ACHN (cell line): ENCODE measurements at places on chromosomes 13 and 19.
A peak's percentile ranks its signal among the peaks of the same experiment; 100 is the strongest.

- DNase-seq = no peak
Observed at GRCh38 chr19:57675881-57676280, 5.9 kb upstream of the ZNF551 start.

DNA sequence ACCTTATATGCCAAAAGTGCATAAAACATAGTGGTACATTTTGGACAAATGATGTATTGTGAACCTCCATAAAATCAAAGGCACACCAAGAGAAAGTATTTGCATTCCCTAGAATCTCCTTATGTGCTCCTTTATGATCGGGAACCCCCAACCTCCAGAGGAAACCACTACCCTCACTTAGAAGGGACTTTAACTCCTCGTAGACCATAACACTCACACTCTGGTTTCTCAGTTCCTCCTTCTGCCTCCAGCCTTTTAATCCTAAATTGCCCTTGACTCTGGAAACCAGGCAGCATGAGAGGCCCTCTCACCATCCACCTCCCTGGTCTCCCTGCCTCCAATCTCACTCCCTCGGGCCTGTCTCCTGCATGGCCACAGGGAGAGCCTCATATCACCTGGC is 9.8 kb upstream of the KCNN4 start:
- DNase-seq = no peak

DNA sequence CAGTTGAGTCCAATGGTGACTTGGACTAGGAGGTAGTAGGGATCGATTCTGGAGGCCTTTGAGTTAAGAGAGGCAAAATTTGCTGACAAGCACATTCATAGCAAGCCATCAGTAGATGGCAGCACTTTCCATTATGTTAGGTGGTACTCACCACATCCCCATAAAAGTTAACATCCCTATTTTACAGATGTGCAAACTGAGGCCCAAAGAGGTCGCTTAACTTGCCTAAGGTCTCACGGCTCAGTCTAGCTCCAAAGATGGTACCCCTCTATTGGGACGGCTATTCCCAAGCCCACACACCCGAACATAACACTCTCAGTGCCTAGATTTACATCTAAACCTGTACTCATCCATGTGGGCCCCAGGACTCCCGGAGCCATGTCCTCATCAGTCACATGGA is 21.5 kb upstream of the FOSB start:
- peak; percentile 58 for DNase-seq

GRCh38 chr13:74027161-74027779 is 106.9 kb downstream of the KLF12 start:
- no peak for DNase-seq

GRCh38 chr19:38386971-38387549 is 774 bp downstream of the GGN start:
- DNase-seq = no peak

GRCh38 chr13:75437582-75438318 is 44.2 kb downstream of the TBC1D4 start:
- no peak for DNase-seq

DNA sequence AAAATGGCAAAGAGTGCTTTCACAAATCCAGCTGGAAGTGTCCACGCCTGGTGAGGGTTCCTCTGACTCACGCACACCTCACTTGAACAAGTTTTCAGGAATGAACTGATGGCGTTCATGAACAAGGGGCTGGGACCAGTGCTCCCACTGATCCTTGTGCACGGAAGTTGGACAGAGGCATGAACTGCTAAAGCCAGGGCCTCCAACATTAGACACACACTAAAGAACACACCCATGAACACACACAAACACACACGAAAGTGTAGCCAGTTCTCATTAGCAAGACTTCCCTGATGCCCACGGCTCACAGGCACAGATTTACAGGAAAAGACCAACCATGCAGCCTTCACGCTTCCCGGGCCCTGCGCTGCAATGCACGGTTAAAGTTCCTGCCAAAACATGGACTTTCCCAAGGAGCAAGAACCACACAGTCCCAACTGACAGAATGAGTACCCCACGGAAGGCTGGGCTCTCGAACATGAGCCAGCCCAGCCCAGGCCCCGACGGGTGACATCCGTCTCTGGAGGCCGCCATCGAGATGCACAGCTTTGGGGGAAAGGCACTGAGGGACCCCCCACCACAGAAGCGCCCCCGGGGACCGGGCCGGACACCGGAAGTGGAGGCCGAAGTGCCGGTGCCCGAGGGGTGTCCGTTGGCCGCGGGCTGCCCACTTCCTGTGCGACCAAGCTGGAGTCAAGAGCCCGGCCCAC is 808 bp downstream of the DNMT1 start:
- peak; percentile 62 for DNase-seq

DNA sequence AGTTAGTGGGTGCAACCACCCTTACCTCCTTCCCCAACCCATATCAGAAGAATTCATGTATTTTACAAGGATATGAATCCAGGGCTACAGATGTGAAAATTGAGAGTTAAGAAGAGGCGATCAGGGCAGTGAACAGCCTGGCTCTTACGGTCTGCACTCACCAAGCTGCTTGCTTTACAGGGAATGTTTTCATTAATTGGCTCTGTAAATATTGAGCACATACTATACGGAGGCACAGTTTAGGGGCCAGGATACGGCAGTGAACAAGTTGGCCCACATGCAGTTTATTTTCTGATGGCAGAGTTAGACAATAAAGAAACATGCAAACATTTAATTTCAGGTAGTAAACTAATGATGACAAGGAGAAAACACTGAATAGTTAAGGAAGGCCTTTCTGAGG is 6.4 kb downstream of the POLR1D start:
- DNase-seq = no peak

- no peak for DNase-seq
Observed at GRCh38 chr19:53549340-53549739, 11.4 kb downstream of the ZNF331 start.

DNA sequence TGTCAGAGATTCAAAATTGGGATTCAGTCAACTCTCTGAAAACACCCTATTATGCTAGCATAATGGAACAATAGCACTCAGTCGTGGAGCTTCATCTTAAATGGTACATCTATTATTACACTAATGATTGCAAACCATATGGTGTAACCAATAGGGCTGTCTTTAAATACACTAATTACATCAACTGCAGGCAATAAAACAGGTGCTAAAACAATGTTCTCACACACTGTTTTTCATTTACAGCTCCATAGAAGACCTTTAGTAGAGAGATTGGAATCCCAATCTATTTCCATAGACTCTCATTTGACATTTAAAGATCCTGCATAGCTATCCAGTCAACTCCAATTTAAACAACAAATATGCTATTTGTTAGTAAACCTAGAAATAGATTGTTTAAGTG is 1917.4 kb downstream of the OLFM4 start:
- no peak for DNase-seq

GRCh38 chr19:42018503-42019193 is 24.6 kb upstream of the ATP1A3 start:
- DNase-seq = no peak

DNA sequence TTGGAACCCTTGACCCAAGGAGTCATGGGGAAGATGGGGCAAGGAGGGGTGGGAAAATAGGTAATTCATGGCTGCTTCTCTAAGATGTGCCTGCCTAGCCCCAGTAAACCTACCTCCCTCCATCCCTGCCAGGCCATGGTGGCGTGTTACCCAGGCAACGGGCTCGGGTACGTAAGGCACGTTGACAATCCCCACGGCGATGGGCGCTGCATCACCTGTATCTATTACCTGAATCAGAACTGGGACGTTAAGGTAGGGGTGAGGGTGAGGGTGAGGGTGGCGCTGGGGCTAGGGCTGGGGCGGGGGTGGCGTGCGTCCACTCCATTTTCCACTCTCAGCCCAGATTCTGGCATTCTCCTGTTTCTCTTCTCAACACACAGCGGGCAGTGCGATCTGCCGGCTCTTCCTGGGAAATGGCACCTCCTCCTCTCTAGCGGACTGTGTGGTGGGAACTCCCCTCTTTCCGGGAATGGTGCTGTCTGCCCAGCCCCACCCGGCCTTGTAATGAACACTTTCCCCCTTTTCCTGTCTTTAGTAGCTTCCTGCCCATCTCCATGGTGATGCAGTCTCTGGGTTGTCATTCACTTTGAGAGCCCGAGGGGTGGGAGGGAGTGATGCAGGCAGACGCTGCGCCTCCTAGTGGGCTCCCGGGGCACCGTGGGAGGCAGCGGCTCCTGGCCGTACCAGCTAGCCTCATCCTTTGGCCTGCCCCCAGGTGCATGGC is 7.6 kb downstream of the EGLN2 start:
- peak; percentile 79 for DNase-seq

GRCh38 chr19:54937926-54938325 is 9.4 kb downstream of the NLRP7 start:
- no peak for DNase-seq

GRCh38 chr13:43725460-43725859 is 61.3 kb downstream of the ENOX1 start:
- DNase-seq = no peak

DNA sequence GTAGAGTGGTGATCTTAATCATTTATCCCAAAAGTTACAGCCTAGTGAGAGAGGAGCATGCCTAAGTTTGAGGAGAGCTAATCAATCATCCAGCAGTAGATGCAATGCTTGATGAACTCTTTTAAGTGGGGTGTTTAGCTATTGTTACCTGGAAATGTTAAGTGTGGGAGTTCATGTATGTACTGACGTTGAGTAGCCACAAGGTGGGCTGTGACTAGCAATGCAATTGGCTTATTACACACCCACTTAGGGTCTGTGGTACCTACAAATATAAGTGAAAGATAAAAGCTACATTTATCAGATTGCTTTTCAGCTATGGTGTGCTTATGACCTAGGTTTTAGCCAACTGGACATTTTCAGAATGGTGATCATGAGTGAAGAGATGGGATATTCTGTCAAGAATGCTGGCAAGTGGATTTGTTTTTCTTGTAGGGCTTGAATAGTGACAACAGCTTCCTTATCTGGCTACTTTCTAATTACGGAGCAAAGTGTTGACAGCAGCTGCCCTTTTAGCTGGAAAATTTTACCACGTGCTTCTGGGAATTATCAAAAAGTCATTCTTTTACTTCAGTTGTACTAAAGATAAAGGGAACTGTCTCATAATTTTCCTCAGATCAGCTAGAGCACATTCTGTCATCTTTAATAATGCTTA is 170.6 kb downstream of the POSTN start:
- DNase-seq = no peak

DNA sequence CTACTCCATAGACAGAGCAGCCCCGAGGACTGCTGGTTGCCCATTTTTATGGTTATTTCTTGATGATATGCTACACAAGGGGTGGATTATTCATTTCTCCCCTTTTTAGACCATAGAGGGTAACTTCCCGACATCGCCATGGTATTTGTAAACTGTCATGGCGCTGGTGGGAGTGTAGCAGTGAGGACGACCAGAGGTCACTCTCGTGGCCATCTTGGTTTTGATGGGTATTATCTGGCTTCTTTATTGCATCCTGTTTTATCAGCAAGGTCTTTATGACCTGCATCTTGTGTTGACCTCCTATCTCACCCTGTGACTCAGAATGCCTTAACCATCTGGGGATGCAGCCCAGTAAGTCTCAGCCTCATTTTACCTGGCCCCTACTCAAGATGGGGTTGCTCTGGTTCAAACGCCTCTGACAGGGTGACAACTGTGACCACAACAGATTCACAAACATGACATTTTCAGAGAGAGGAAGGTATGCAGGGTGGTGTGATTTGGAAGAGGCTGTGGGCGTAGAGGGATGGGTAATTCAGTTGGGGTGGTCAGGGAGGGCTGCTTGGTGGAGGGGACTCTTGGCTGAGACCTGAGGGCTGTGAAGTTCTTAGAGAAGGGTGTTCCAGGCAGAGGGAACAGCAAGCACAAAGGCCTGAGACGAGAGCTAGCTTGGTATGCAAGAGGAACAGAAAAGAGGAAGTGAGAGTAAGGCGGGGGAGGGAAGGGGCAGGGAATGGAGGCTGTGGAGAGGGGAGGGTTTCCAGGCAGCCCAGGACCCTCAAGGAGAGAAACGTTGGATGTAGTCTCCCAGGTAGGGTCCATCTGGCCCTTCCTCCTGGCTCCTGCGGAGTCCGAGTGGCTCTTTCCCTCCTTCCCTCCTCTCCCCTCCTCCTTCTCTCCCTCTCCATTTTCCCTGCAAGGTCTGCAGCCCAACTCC is 23.5 kb downstream of the FAM187B start:
- DNase-seq = no peak

DNA sequence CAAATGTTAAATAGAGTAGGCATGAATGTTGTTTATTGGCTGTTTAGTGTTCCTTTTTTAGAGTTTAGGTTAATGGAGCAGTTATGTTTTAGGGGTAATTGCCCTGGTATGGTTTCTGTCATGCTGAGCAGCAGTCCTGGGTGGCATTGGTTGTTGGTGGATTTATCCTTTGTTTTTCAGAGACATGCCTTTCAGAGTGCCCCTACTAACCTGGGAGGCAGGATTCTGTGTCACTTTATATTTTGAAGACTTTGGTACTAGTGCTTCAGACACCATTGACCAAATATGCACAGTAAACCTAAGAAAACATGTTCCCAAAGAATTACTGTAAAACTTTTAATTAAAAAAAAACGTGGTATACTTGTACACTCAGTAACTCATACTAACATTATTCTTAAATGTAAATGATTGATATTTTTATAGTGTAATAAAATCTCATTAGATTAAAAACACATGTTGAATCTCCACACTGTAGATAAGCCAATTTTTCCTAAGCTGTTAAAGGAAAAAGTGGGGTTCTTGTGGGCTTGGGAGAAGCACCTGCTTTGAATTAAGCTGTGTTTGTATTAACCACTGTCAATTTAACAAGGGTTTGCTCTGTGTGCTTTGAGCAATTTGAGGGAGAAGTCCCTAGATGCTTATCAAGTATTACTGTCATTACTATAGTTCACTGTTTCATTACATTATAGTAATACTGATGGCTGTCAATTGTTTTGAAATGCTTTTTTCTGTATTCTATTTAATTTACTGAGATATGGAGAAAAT is 133.2 kb downstream of the LMO7 start:
- DNase-seq = no peak

GRCh38 chr13:36370108-36370429 is 23.9 kb upstream of the SPART start:
- no peak for DNase-seq

- DNase-seq = peak; percentile 93
Observed at GRCh38 chr19:16330368-16330801, 5.8 kb downstream of the KLF2 start.

- peak; percentile 3 for DNase-seq
Observed at GRCh38 chr13:29754473-29754806, 96.0 kb downstream of the UBL3 start.

DNA sequence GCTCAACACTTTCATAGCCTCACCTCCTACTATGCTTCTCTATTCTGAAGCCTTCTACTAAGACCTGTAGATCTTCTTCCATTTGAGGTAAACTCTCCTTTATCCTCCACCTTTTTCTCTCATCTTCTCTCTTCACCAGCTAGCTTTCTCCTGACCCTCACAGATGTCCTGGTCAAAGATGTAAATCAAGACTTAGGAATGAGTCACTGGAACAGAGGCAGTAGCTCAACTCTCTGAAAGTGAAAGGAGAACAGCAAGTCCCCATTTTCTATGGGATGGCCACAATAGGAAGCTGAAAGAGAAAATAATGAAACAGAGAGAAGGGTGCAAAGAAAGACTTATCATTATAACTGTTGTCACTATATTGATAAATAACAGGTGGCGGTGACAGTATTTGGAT is 86.1 kb upstream of the DOCK9 start:
- DNase-seq = no peak
